ENCODE measurements at places on chromosomes 12 and 14.

DNA sequence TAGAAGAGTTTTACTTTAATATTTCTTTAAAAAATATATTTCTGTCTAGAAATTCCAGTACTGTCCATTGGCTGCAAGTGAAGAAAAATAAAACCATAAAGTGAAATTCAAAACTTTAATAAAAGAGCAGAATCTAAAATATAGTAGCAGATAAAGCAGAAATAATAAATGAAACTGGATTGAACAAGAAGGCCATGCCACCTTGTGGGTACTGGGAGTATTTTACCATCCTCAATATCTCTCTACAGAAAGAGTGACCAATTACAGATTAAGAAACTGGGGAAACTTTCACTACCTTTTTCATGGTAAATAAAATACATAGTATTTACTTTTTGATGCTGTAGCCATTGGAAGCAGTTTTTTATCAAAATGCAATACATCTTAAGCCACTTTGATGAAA, 220.5 kb downstream of the BCAT1 start:
- DNase-seq = no peak

- no peak for DNase-seq
Observed at GRCh38 chr14:35821564-35822411, 4.3 kb upstream of the BRMS1L start.

GRCh38 chr12:75509621-75510020, 1.8 kb downstream of the KRR1 start:
- DNase-seq = no peak

DNA sequence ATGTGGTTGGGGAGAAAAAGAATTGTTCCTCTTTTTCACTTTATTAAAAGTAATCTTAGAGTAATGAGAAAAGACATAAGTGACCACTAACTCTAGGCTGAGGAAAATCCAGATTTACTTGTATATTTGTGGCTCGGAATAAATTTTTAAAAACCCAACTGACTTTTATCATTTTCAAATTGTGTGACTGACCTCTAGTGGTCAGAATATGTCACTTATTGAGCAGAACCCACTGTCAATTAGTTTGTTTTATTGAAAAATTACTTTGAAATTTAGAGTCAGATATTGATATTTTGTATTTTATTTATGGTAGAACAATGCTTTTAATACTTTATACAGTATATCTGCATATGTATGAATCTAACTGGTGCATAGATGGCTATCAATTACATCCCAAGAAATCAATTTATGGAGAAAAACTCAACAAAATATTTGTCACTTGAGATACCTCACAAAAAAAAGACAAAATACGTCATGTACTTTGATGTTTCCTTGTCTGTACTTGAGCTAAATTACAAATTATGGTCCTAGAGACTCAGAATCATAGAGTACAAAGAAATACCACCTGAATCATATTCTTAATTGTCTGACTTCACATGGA, 229.4 kb downstream of the CNTN1 start:
- no peak for DNase-seq

GRCh38 chr12:2687058-2687457, 107.7 kb upstream of the FKBP4 start:
- DNase-seq = no peak

DNA sequence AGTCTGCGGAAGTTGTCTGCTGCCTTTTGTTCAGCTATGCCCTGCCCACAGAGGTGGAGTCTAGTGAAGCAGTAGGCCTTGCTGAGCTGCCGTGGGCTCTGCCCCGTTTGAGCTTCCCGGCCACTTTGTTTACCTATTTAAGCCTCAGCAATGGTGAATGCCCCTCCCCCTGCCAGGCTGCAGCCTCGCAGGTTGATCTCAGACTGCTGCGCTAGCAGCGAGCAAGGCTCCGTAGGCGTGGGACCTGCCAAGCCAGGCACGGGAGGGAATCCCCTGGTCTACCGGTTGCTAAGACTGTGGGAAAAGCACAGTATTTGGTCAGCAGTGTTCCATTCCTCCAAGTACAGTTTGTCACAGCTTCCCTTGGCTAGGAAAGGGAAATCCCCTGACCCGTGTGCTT, 143.6 kb downstream of the DYRK2 start:
- no peak for DNase-seq

- no peak for DNase-seq
Observed at GRCh38 chr12:130813949-130814348, 25.1 kb downstream of the STX2 start.

- DNase-seq = no peak
Observed at GRCh38 chr12:79886917-79887519, 47.9 kb downstream of the PPP1R12A start.

DNA sequence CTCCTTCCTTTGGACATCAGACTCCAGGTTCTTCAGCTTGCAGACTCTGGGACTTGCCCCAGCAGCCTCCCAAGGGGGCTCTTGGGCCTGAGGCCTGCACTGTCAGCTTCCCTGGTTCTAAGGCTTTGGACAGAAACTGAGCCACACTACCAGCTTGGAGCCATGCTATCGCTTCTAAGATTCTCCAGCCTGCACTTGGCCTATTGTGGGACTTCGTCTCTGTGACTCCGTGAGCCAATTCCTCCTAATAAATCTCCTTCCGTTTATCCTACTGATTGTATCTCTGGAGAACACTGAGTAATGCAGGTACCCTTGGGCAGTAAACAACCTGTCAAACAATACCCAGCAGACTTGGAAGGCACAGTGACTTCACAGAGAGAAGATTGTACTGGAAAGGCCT, 24.9 kb upstream of the RHOJ start:
- DNase-seq = no peak

DNA sequence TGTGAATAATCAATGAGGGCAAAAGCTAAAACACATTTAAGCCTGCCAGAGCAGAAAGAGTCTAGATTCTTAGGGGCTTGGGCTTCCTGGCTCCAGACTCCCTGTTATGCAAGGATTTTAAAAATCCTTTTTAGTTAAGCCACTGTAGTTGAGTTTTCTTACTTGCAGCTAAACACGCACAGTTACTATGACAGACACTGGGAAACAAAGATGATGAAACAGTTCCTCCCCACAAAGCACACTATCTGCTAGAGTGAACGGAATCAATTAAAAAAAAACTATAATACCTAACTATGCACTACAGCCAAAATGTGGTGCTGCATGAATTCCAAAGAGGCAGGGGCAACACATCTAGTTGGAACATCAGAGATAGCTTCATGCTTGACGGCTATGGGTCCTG, 28.2 kb downstream of the RPS6KA5 start:
- no peak for DNase-seq

DNA sequence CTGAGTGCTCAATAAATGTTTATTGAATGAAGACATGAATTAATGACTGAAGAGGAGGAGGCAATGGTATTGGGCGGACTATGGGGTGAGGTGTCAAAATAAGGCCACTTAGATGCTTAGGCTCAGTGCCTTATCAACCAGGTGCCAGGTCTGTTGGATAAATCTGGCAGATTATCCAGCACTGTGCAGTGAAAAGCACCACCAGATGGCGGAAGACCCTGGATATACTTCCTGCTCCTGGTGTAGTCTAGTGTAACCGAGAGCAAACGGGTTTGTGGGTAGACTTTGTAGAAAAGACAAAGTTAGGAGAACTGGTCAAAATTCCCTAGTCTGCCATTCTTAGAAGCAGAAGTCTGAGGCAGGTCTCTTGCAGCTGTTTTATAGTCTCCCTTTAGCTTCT, 306.3 kb downstream of the ATP23 start:
- no peak for DNase-seq

- DNase-seq = no peak
Observed at GRCh38 chr14:63296060-63296563, 22.6 kb downstream of the GPHB5 start.

DNA sequence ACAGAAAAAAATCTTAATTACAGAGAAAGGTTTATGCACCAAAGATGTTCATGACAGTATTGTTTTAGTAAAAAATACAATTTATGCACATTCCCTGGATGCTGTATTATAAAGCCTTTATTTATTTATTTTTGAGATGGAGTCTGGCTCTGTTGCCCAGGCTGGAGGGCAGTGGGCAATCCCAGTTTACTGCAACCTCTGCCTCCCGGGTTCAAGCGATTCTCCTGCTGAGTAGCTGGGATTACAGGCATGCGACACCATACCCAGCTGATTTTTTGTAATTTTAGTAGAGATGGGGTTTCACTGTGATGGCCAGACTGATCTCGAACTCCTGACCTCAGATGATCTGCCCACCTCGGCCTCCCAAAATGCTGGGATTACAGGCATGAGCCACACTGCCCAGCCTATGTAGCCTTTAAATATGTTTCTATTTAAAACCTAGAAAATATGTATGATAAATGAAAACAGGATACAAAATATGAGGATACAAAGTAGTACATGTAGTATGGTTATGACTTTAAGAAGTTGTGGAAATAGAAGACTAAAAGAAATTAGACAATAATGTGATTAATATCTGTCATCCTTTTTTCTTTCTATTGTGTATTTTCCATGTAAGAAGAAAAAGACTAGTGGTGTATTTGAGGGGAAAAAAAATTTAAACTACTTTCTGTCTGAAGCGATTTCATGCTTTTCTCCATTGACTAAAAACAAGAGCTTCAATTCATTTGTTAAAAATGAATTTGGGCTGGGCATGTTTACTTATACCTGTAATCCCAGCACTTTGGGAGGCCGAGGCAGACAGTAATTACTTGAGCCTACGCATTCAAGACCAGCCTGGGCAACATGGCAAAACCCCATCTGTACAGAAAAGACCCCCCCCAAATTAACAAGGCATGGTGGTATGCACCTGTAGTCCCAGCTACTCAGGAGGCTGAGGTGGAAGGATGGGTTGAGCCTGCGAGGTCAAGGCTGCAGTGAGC, 13.1 kb downstream of the ATF1 start:
- DNase-seq = no peak

DNA sequence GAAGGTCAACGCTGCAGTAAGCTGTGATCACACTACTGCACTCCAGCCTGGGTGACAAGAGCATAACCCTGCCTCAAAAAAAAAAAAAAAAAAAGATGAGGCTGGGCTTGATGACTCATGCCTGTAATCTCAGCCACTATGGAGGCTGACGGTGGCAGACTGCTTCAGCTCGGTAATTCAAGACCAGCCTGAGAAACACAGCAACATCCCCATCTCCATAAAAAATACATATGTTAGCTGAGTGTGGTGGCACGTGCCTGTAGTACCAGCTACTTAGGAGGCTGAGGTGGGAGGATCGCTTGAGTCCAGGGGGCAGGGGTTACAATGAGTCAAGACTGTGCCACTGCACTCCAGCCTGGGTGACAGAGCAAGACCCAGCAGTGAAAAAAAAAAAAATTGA, 50.4 kb downstream of the GXYLT1 start:
- no peak for DNase-seq

- DNase-seq = no peak
Observed at GRCh38 chr12:43057566-43057965, 468.0 kb upstream of the PRICKLE1 start.

DNA sequence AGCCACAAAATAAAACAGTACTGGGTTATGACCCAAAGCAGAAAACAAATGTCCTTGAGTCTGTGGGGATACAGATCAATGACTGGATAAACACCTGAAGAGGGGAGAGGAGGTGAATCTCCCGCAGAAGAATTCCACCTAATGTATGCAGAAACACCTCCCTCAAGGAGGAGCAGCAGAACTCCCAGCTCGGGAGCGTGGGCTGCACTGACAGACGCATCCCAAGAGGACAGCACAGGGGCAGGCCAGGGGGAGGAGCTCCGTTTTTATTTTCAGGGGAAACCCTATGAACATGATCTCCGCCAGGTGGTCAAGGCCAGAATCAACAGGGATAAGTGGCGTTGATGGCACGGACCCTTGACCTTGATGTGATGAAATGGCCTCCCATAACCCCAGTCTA, 41.8 kb upstream of the PPP2R5C start:
- no peak for DNase-seq

GRCh38 chr14:54166049-54166950, 209.7 kb upstream of the BMP4 start:
- no peak for DNase-seq

- DNase-seq = no peak
Observed at GRCh38 chr14:23514644-23514957, 37.0 kb downstream of the ZFHX2 start.

- no peak for DNase-seq
Observed at GRCh38 chr14:49960453-49960852, 67.6 kb downstream of the ARF6 start.

GRCh38 chr12:131929581-131930456, 743 bp downstream of the PUS1 start:
- peak; percentile 20 for DNase-seq

GRCh38 chr12:68559984-68560850, 50.5 kb upstream of the RAP1B start:
- no peak for DNase-seq

- DNase-seq = peak; percentile 78
Observed at GRCh38 chr12:9331218-9331626, 123.0 kb upstream of the PZP start.

- no peak for DNase-seq
Observed at GRCh38 chr12:18923721-18924120, 185.8 kb downstream of the CAPZA3 start.

DNA sequence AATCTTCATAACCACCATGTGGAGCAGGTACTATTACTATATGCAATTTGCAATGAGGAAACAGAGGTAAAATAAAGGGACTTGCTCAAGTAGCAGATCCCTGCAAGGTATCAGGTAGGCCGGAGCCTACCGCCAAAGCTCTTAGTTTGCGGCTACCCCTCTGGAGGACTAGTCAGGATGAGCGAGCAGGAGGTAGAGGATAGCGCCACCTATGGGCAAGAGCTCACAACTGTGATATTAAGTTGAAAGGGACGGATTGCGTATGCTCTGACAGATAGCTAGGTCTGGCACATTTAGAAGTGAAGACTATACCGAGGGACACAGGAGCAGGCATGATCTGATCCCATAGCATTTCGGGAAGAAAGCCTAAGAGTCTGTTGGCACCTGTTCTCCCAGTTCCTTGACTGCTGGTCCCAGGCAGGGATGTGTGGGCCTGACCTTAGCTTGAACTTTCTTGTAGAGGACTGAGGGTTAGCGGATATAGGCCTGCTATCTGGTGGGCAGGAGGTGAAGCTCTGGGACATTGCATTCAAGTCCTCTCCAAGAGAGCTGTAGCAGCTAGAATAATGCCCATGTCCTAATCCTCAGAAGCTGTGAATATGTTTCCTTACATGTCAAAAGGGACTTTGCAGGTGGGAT, 48.0 kb downstream of the SLC17A8 start:
- DNase-seq = no peak

Measured in stimulated activated CD4-positive, alpha-beta T cell treated with anti-CD3 and anti-CD28 coated beads, TNF-alpha, amount 100 ng/mL, for 24 hours (primary cell).